ENCODE measurements at places on chromosomes 6 and 20. TPM values are rescaled to one million over a fixed set of nuclear protein-coding genes. Genes with fewer than 3 reads are reported as not detected.

GRCh38 chr6:4891141-4891540 lies 112.7 kb downstream of the RPP40 start:
- H3K27ac ChIP-seq = no peak overlapping the region
- no peaks in the 10 kb centered on the region for H3K27me3 ChIP-seq
- H3K36me3 ChIP-seq = peaks cover 19% of the 10 kb centered on the region

DNA sequence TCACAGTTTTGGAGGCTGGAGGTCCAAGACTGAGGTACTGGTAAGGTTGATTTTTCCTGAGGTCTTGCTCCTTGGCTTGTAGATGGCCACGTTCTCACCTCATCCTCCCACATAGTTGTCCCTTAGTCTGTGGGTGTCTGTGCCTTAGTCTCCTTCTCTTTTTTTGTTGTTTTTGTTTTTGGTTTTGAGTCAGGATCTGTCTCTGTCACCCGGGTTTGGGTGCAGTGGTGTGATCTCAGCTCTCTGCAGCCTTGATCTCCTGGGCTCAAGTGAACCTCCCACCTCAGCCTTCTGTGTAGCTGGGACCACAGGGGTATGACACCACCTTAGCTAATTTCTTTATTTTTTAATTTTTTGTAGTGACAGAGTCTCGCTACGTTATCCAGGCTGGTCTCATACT lies 245.2 kb downstream of the PHACTR1 start:
- no peaks in the 10 kb centered on the region for H3K36me3 ChIP-seq
- no peak overlapping the region for H3K4me3 ChIP-seq

GRCh38 chr6:53501432-53501831 lies 43.5 kb downstream of the GCLC start:
- peaks cover 38% of the 10 kb centered on the region for H3K36me3 ChIP-seq
- no peaks in the 10 kb centered on the region for H3K27me3 ChIP-seq
- DNase-seq = no peak
- no peak overlapping the region for H3K4me3 ChIP-seq
- peak overlapping the region; percentile 99 for H3K27ac ChIP-seq

- H3K27me3 ChIP-seq = no peaks in the 10 kb centered on the region
- DNase-seq = no peak
- H3K27ac ChIP-seq = no peak overlapping the region
- peaks cover 5% of the 10 kb centered on the region for H3K36me3 ChIP-seq
- no peak overlapping the region for H3K4me3 ChIP-seq
- H3K4me1 ChIP-seq = peaks cover 13% of the 10 kb centered on the region
These were observed 198.2 kb downstream of the GMPR start for GRCh38 chr6:16436550-16436949.

- H3K36me3 ChIP-seq = no peaks in the 10 kb centered on the region
- no peaks in the 10 kb centered on the region for H3K4me1 ChIP-seq
- no peak overlapping the region for H3K27ac ChIP-seq
These were observed 180.2 kb downstream of the MAFB start for GRCh38 chr20:40508821-40509220.

- H3K27ac ChIP-seq = peak overlapping the region; percentile 44
- peaks cover 16% of the 10 kb centered on the region for H3K4me1 ChIP-seq
- DNase-seq = peak; percentile 17
- no peak overlapping the region for H3K4me3 ChIP-seq
These were observed 71.7 kb downstream of the ADGRG6 start for GRCh38 chr6:142373268-142374090.

Gene C6orf52
- not detected for total RNA-seq

Gene VNN1
- total RNA-seq = not detected

Gene BPIFA1
- not detected for total RNA-seq

GRCh38 chr20:36998652-36999051 lies 47.1 kb upstream of the SAMHD1 start:
- no peak for DNase-seq
- peaks cover 6% of the 10 kb centered on the region for H3K36me3 ChIP-seq
- H3K27me3 ChIP-seq = no peaks in the 10 kb centered on the region
- no peak overlapping the region for H3K4me3 ChIP-seq
- H3K4me1 ChIP-seq = no peaks in the 10 kb centered on the region
- no peak overlapping the region for H3K27ac ChIP-seq

Gene COL9A1
- total RNA-seq = not detected

DNA sequence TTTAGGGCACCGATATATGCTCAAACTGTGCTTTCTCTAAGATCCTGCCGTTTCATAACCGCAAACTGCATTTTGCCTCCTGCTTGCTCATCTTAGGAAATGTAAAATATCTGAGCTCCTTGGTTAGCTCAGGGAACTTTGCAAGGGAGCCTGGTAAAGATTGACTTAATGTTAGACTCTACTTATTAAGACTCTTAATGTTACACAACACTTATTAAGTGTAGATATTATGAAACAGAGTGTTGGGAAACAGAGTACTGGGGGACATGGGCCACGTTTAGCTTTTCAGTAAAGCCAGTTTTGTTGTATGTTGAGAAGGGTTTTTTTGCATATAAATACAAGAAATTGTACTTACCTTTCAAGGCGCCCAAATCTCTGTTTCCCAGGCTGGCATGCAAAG lies 1.9 kb downstream of the LTV1 start:
- DNase-seq = no peak
- peaks cover 3% of the 10 kb centered on the region for H3K4me1 ChIP-seq
- H3K36me3 ChIP-seq = peaks cover 25% of the 10 kb centered on the region
- no peak overlapping the region for H3K27ac ChIP-seq
- H3K4me3 ChIP-seq = no peak overlapping the region
- H3K27me3 ChIP-seq = no peaks in the 10 kb centered on the region

Gene LRFN2
- total RNA-seq = not detected

DNA sequence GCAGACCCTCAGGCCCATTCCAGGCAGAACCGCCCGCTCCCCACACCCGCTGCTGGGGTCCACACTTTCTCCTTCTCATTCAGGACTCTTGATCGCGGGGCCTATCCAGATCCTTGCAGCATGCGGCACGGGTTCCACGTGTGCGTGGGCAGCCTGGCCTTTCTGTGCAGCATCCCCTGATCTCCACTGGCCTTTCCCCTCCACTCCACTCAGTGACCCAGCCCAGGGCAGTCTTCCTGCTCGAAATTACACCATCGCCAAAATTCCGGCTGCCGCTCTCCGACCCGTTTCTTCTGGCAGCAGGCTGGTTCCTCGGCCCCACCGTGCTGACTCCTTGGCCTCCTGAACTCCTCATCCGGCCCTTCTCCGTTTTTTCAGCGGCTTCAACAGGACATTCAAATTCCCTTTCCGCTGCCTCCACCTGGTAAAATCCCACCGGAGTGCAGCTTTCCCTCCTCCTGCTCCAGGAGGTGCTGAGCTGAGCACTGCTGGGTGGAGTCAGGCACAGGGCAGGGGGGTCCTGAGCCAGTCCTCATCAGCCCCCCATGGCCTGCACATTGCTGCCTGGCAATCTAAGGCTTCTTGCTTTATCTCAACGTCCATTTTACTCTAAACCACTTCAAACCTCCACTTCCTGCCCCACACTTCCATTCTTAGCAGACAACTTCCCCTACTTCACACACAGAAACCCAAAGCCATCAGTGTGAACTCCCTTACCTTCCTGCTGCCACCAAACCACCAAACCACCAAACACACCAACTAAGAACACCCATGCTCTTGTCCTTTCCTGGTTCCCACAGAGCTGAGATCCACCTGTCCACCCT lies 9.0 kb downstream of the SFT2D1 start:
- no peaks in the 10 kb centered on the region for H3K27me3 ChIP-seq
- DNase-seq = no peak

DNA sequence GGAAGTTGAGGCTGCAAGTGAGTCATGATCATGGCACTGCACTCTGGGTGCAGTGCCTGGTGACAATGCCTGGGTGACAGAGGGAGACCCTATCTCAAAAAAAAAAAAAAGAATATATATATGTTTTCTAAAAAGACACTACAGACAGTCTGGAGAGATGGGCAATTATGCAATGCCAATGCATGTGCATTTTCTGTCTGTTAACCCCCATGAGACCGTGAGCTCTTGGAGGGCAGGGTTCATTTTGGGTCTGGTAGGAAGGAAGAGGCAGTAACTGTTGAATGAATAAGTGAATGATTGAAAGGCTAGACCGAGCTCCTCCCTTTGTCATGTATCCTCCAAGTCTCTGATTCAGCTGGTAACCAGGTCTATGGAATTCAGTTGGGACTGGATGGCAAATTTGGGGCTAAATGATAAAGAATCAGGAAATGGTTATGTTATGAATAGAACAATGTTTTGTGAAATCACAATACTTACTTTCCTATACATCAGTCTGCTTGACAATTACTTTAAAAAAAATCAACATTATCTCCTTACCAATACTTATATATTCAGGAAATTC lies 5.6 kb upstream of the BLCAP start:
- H3K4me3 ChIP-seq = no peak overlapping the region
- no peaks in the 10 kb centered on the region for H3K4me1 ChIP-seq
- peaks cover 14% of the 10 kb centered on the region for H3K27me3 ChIP-seq
- no peak overlapping the region for H3K27ac ChIP-seq

Gene TNFRSF21
- 2.5 TPM for total RNA-seq

Gene INSM1
- total RNA-seq = not detected

Gene EDN1
- 8.6 TPM for total RNA-seq

Gene OTOR
- not detected for total RNA-seq

- no peaks in the 10 kb centered on the region for H3K4me1 ChIP-seq
- no peak for DNase-seq
- H3K27me3 ChIP-seq = peaks cover 54% of the 10 kb centered on the region
- H3K36me3 ChIP-seq = no peaks in the 10 kb centered on the region
- no peak overlapping the region for H3K27ac ChIP-seq
- no peak overlapping the region for H3K4me3 ChIP-seq
These were observed 10.5 kb upstream of the TBX18 start for GRCh38 chr6:84774985-84775284.

GRCh38 chr20:48186447-48186846 lies 401.2 kb upstream of the SULF2 start:
- H3K27ac ChIP-seq = no peak overlapping the region
- no peaks in the 10 kb centered on the region for H3K27me3 ChIP-seq
- DNase-seq = peak; percentile 26

Gene MUCL3
- not detected for total RNA-seq

DNA sequence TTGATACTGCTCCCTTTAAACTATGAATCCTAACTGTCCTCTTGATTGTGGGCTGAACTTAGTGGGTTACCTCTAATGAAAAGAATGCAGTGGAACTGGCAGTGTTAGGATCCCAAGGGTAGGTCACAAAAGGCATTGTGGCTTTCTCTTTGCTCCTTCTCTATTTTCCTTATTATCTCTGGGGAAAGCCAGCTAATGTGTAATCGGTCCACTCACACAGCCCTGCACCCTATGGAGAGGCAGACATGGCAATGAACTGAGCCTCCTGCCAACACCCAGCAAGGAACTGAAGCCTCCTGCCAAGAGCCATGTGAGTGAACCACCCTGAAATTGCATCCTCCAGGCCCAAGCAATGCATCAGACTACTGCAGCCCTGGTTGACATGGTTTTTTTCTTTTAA lies 24.6 kb upstream of the ZNF133 start:
- no peaks in the 10 kb centered on the region for H3K36me3 ChIP-seq
- no peak overlapping the region for H3K4me3 ChIP-seq
- H3K27me3 ChIP-seq = peaks cover 7% of the 10 kb centered on the region
- no peaks in the 10 kb centered on the region for H3K4me1 ChIP-seq

GRCh38 chr6:159935633-159936032 lies 33.2 kb upstream of the IGF2R start:
- DNase-seq = peak; percentile 61
- no peak overlapping the region for H3K27ac ChIP-seq
- no peak overlapping the region for H3K4me3 ChIP-seq
- H3K36me3 ChIP-seq = no peaks in the 10 kb centered on the region
- 0 out of 2 replicates have a peak, but pooled peaks cover 3% of the 10 kb centered on the region for H3K27me3 ChIP-seq
- peaks cover 5% of the 10 kb centered on the region for H3K4me1 ChIP-seq

GRCh38 chr6:31407699-31408098 lies 4.3 kb downstream of the MICA start:
- peaks cover 22% of the 10 kb centered on the region for H3K36me3 ChIP-seq
- no peaks in the 10 kb centered on the region for H3K27me3 ChIP-seq
- no peak overlapping the region for H3K4me3 ChIP-seq
- no peaks in the 10 kb centered on the region for H3K4me1 ChIP-seq

DNA sequence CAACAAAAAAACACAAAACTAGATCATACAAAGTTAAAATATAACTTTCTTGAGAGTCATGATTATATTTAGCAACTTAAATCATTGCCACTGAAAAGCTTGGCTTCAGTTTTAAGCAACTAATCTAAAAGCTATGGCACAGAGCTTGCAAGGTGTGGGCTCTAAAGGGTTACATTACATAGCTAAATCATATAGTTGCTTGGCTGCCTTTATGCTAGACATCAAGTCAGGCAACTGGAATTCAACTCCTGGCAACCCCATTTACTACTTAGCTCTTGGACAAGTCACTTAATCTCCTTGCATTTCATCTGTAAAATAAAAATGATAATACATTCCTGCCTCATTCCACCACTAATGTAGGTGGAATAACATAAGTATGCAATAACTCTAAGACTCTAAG lies 40.9 kb upstream of the GCM1 start:
- H3K36me3 ChIP-seq = no peaks in the 10 kb centered on the region
- no peaks in the 10 kb centered on the region for H3K4me1 ChIP-seq
- no peak overlapping the region for H3K27ac ChIP-seq
- H3K27me3 ChIP-seq = peaks cover 2% of the 10 kb centered on the region

DNA sequence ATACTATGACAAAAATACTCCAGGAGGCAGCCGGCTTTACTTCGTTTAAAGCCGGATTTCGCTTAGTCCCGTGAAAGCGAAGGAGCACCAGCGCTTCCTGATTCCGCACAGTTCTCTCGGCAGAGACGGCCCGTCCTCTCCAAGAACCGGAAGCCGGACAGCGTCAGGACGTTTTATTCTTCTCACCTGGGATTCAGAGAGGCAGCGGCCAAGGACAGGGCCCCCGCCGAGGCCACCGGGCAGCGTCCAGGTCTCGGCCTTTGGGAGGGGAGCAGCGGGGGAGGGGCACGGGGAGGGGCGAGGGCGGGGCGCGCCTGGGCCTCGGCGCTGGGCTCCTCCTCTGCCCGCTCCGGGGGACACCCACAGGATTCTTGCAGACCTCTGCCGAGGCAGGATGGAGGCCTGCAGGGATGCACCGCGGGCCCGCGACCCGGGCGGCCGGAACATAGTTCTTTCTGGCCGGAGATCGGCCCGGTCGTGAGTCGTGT lies 2.8 kb upstream of the DIDO1 start:
- no peaks in the 10 kb centered on the region for H3K27me3 ChIP-seq
- H3K4me3 ChIP-seq = peak overlapping the region; percentile 51
- peaks cover 4% of the 10 kb centered on the region for H3K36me3 ChIP-seq
- DNase-seq = peak; percentile 58
- H3K27ac ChIP-seq = peak overlapping the region; percentile 76

All from IMR-90 (cell line).